ENCODE measurements at places on chromosomes 3 and 15. TPM values are rescaled to one million over a fixed set of nuclear protein-coding genes. Genes with fewer than 3 reads are reported as not detected.

DNA sequence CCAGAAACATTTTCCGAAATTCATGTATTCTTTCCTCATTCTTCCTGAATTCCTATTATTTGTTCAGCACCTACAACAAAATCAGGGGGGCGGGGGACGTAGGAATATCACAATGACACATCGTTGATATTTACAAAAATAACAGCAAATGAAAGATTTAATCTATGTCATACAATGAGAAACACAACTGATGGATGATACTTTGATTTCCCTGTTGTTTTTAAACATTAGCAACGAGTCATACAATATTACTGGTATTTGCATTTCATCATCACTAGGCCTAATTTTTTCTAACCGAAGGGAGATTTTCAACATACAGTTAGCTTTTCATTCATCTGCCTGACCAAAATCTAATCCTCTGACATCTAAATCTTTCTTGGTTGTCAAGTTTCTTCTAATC, 45.3 kb upstream of the INO80 start:
- DNase-seq, result no peak

DNA sequence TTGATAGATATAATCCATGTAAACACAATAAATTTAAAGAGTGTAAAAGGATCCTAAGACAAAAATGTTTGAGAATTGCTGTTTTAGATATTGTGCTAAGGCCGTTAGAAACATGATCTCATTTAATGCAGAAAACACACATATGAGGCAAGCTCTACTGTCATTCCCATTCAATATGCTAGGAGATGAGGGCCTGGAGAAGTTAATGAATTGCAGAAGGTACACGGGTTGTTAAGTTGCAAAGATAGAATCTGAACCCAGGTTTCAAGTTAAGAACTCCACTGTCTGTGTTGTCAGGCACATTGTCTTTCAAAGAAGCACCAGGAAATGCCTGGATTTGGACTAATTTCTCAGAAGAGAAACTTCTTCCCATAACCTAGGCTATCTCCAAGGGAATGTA, 65.1 kb upstream of the SAMMSON start:
- DNase-seq, result no peak

- DNase-seq, result no peak
Measured at GRCh38 chr3:153257673-153258351, 95.8 kb downstream of the RAP2B start.

- DNase-seq, result no peak
Measured at GRCh38 chr3:154071146-154071545, 50.0 kb upstream of the ARHGEF26 start.

SERPINI2 gene
- total RNA-seq, result 6.3 TPM
